ENCODE measurements at places on chromosomes 4 and X.

DNA sequence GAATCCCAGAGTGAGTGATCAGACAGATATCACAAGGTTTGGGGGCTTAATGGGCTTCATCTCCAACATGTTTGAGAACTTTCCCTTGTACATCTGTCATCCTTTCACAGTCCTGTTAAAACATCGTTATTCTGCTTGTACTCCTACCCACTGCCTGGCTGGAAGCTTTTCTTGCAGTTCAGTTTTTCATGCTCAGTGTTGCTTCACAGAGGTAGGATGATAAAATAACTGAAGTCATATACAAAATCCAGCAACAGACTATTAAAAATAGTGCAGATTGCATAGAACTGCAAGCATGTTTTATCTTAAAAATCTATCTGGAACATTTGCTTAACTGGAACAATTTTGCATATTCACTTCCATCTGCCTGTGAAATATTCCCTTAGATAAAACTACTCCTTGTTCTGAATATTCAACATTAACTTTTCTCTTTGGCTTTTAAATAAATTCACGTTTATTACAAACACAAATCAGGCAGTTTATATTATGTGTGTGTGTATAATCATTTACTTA is 579.6 kb upstream of the IGFBP7 start:
- DNase-seq = no peak

DNA sequence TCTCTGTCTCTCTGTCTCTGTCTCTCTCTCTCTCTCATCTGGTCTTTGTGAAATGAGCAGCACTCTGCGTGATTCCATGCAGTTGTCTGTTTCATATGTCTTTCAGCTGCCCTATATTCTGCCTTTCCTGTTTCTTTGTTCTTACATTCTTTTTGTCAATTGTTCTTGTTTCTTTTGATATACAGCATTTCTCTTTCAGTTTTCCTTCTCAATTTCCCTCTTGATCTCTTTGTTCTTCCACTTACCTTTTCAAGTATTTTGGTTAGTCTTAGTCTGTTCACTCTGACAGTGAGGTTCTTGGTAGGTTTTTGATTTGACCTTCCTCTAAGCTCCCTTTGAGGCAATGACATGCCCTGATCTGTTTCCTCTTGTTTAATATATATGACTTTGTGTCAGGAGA is 20.4 kb downstream of the ZNF157 start:
- DNase-seq = no peak

- DNase-seq = no peak
Observed at GRCh38 chrX:77431227-77431626, 16.0 kb upstream of the FGF16 start.

- DNase-seq = no peak
Observed at GRCh38 chr4:100895556-100896197, 377.9 kb upstream of the EMCN start.

GRCh38 chr4:182918791-182919302 is 1.7 kb upstream of the DCTD start:
- no peak for DNase-seq

GRCh38 chrX:144566592-144566991 is 680.7 kb upstream of the SPANXN1 start:
- DNase-seq = no peak

- DNase-seq = no peak
Observed at GRCh38 chr4:110354460-110354859, 121.5 kb upstream of the ENPEP start.

GRCh38 chr4:88007304-88008121 is at the start of gene PKD2:
Gene PKD2, plus strand, starts transcription at chr4:88007635. Its CDS starts 99 bp downstream, at chr4:88007734.
- DNase-seq = peak; percentile 70

DNA sequence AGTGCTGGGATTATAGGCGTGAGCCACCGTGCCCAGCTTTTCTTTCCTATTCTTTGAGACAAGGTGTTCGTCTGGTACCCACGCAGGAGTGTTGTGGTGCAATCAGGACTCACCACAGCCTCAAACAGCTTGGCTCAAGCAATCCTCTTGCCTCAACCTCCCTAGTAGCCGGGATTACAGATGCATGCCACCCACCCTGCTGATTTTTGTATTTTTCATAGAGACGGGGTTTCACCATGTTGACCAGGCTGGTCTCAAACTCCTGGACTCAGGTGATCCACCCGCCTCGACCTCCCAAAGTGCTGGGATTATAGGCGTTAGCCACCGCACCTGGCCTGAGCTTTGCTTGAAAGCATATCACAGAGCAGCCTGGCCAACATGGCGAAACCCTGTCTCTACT is 1.5 kb upstream of the CRLF2 start:
- no peak for DNase-seq

DNA sequence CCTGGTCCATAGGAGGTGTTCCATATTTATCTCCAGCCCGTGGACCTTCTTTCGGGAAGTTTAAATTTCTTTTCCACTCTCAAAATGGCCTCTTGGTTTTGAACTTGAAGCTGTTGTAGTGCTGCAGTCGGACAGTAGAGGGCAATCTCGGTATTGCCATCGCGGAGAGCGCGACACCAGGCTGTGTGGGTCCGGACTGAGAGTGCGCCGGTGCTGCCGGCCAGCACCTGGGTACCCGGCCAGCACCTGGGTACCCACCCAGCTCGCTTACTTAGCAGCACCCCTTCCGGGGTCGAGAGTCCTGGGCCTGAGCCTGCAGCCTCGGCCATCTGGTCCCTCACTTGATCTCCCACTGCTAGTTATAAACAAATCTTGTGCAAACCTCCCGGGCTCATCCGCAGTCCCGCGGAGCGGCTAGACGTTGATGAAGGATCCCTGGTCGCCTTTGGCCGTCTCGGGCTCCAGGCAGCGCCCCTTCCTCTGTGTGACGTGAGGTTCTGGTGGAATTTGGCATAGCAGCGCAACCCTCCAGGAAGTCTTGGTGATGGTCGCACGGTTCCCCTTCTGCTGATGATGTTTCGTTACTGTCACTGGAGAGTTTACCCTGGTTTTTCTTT is 18.0 kb downstream of the FAM9A start:
- DNase-seq = peak; percentile 5

- no peak for DNase-seq
Observed at GRCh38 chrX:118593407-118593806, 97.8 kb downstream of the DOCK11 start.

GRCh38 chr4:177569434-177569833 is 127.2 kb upstream of the AGA start:
- no peak for DNase-seq

- DNase-seq = no peak
Observed at GRCh38 chrX:17655211-17656034, 81.9 kb upstream of the SCML1 start.

GRCh38 chr4:77037736-77038135 is 38.1 kb downstream of the CCNI start:
- no peak for DNase-seq

All from activated T-cell treated with anti-CD3 and anti-CD28 coated beads for 4 hours (primary cell).